Activated CD8-positive, alpha-beta memory T cell treated with anti-CD3 and anti-CD28 coated beads for 4 hours (primary cell): ENCODE measurements at places on chromosomes 3 and 15.

DNA sequence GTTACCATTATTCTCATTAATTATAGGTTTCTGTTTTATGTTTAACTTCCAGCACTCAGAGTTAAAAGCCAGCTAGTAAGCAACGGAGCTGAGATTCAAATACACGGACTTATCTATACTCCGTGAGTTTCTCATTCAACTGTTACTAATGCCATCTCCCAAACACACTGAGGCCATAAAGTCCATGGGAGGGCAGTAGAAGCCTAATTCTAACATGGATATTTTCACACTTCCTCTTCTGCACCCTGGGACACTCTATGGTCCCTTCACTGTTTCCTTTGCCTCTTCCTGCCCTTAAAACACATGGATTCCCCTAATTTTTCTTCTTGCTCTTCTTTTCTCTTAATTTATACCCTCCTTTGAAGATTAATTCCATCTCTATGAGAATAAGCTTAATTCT is 245.0 kb downstream of the KLF13 start:
- no peak for DNase-seq

GRCh38 chr3:195907934-195908693 is at the start of gene TNK2:
Gene TNK2 (minus strand): TSS chr3:195908551. CDS start chr3:195888588, 19,963 bp downstream.
- DNase-seq = no peak

DNA sequence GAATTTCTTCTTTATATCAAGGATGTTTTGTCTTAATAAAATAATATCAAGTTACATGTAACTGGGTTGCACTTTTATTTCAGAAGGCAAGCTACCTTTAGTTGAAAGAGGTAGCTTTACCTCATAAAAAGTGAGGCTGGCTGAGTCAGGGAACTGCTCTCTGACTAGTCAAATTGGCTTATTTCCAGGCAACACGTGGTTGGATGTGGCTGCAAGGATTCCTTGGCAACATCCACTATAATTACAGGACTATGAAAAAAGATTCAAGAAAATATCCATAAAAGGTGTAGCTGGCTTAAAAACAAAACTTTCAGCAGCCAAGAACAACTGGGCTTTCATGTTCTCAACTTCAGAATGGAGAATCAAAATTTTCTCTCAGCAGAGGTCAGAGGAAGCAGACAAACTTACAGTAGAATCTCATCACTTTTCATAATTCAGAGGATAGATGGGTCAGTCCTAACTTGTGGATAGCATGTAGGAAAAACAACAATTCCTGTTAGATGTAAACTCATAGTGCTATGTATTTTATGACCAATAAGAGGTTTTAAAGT is 779.1 kb downstream of the MECOM start:
- no peak for DNase-seq

DNA sequence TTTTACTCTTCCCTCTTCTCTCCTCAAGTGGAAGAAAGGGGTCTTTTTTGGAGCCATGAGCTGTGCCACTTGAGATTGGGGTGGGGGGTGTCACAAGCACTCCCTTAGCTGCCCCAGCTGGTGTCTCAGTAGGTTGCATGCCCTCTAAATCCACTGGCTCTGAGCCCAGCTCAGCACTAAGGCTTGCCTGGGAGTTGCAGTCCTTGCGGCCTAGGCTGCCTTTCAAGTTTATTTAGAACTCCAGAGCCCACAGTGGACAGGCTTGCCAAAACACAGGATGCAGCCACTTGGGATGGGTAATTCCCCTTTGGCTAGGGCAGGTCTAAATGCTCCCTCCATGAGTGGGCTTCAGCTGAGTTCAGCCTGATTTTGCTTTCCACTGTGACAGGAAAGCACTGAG is 24.7 kb downstream of the C3orf20 start:
- no peak for DNase-seq

DNA sequence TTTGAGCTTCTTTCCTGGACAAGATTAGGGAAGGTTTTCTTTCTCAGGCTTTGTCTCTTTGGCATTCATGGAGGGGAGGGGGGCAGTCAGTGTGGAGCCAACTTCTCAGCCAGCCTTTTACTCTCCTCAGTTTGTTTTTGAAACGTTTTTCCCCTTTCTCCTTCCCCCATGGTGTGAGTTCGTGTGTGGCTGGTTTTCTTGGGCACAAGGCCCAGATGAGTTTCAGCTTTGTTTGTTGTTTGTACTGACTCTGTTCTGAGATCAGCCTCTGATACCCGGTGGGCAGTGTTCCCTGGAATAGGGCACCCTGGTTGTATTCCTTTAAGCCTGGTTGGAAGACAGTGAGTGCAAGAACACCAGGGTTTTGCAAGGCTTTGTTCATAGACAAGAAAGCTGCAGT is 168.2 kb upstream of the RARB start:
- DNase-seq = no peak
